ENCODE measurements at places on chromosomes 2 and 18.

GRCh38 chr18:76988031-76988826 lies 144.4 kb downstream of the MBP start:
- no peak for DNase-seq

DNA sequence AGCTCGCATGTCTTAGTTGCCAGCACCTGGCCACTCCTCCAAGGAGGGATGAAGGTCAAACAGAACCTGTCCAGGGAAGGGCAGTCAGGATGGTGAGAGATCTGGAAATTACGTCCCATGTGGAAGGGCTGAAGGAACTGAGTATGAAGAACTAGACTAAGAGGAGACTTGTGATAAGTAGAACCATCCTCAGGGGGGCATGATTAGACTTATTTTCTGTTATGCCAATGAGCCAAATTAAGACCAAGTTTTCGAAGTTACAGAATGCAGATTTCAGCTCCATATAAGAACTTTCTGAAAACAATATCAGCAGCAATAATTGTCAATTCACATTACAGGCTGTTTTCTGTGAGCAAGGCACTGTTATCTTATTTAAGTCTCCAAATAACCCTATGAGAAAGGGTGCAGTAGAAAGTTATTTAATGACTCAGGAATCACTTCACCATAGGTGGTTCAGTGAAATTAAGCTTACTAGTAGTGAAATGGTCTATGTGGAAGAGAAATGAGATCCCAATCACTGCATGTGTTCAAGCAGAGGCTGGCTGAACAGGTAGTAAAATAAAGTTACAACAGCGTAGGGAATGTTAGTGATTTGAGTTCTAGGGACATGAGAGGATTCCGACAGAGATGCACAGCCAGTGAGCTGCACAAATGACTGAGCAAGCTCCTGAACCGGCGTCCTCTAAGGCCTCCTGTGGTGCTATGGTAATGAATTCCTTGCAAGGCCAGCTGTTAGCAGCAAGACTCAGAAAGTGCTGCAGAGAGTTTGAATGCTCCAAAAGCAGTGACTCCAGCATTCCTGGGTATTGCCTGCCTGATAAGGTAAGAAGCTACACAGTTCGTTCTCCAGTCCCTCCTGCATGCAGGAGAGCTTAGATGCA lies 4.5 kb upstream of the DYM start:
- peak; percentile 64 for DNase-seq

GRCh38 chr2:37984589-37984988 lies 59.5 kb downstream of the RMDN2 start:
- DNase-seq, result peak; percentile 42

GRCh38 chr2:179106342-179106675 lies 56.4 kb upstream of the CCDC141 start:
- no peak for DNase-seq

GRCh38 chr18:54387631-54388030 lies 29.9 kb downstream of the C18orf54 start:
- peak; percentile 4 for DNase-seq

DNA sequence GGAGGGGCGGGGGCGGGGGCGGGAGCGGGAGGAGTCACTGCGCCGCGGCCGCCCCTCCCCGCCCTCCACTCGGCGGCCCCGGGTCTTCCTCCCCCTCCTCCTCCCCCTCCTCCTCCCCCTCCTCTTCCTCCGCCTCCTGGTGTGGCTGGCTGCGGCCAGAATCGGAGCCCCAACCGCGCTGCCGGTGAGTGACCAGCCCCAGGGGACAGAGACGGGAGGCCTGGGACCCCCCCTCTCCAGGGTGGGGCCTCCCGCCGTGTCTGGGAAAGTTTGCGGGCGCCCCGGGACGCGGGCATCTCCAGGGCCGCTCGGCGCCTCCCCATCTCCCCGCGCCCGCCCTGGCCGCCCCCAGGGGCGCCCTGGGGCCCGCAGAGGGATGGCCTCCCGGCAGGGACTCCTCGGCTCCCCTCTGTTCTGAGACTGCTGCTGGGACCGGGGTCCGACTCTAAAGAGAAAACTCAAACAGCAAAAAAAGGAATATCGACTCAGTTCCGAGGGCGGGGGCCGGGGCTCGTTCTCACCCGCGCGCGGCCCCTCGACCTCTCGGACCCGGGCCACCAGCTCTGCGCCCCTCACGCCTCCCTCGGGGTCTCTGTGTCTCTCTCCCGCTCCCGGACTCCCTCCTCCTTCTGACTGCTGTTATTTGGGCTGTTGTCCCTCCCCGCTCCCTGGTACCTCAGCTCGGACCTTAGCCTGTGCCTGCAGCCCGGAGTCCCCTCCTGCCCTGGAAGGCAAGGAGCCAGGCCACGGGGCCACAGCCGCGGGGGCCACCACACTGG lies at the start of gene STON1:
Gene STON1, plus strand, starts transcription at position 122 of the 779 bp plus-strand sequence. CDS start 50,480 bp downstream, outside the sequence.
- DNase-seq, result peak; percentile 66

Measured in fibroblast of skin of scalp (primary cell).